ENCODE measurements at places on chromosomes 7 and 10.

- peak; percentile 91 for DNase-seq
These were observed 297.1 kb upstream of the NFE2L3 start for GRCh38 chr7:25854608-25855497.

- DNase-seq, result no peak
These were observed 1.4 kb upstream of the SLC25A28 start for GRCh38 chr10:99621454-99622251.

- DNase-seq, result no peak
These were observed 12.5 kb downstream of the MMRN2 start for GRCh38 chr10:86944907-86945306.

DNA sequence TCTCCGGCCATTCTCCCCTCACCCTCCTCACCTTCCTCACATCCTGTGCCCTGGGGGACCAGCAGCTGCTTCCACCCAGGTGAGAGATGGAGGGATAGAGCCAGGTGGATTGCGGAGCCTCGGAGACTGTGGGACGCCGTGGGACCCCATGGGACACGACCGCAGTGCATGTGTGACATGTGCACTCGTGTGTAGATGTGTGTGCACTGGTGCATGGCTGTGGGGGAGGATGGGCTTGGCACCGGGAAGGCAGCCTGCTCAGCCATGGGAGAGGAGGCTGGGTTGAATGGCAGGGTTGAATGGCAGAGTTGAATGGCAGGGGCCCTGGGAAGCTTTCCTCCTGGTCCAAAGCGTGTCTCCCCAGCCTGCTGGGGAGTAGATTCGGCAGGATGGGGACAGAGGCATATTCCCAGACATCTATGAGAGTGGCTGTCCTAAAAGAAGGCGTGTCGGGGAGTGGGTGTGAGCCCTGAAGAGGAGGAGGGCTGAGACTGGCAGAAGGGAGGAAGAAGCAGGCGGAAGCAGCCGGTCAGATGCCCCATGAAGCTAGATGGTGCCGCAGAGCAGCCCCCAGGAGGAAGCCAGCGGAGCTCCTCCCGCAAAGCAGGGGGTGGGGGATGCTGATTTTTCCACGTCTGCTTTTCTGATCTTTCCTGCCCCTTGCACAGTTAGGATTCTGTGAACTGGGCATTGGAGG, 815 bp downstream of the GIMAP8 start:
- no peak for DNase-seq

DNA sequence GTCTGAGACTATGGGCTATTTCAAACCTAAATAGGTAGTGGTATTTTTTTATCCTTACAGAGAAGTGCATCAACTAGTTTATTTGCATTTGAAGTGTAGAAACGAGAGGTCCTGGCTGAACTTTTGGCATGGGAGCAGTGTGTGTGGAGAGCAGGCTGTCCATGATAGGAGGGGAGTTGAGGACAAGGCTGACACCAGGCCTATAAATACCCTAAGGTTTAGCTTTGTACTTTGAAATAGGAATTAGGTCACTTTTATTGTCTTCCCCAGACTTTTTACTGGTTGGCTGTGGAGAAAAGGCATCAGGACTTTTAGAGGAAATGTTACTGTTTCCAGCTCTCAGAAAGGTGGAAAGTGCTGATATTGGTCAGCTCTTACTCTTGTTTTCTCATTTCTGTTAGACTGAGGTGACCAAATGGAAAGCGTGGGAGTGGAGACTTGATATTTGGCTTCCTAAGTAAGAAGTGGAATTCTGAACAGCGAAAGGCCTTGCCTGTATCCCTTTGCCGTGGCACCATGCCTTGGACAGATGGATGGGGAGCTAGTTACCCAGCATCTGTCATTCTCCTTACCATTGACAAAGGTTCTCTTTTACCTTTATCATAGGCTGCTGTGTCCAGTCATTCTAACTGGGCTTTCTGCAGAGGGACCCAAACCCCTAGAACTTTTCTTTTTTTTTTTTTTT, 46.0 kb downstream of the GBF1 start:
- no peak for DNase-seq

DNA sequence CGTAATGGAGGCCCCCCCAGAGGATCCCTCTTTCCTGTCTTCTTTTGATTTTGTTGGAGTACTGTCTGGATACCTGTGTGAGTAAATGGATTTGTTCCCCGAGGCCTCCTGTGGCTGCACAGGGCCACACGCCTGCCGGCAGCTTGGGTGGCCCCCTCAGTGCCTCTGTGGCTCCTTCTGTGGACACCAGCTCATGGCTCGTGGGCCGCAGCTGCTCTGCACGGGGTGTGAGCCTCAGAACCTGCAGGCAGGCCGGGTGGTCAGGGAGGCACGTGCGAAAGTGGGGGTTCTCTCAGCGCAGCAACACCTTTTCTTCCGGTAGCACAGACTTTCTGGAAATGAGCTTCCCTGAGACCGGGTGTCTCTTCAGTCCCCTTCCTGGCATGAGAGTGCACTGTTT, 70.3 kb downstream of the WDR37 start:
- DNase-seq, result no peak

- DNase-seq, result peak; percentile 66
These were observed 17.6 kb downstream of the ZDHHC16 start for GRCh38 chr10:97463363-97464132.

DNA sequence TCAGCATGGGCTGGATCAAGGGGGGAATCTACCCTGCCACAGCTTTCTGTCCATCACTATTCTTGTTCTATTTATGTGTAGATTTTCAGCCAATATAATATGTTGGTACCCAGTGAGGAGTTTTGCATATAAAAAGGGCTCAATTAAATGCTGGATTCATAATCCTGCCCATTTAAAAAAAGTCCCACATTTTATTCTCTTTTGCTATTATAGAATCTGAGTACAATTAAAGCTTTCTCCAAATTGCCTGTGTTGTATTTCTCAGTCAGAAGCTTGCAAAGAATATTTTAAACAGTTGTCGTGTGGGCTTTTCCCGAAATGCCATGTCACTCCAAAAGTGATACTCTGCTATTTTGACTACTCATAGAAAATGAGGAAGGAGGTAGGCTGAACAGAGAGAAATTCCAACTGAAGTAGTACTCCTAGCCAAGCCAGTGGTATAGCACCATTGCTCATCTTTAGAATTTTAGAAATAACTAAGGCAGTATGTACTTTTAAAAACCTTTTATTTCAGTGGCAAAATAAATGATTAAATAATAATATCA, 108.3 kb upstream of the HDAC9 start:
- DNase-seq, result no peak

DNA sequence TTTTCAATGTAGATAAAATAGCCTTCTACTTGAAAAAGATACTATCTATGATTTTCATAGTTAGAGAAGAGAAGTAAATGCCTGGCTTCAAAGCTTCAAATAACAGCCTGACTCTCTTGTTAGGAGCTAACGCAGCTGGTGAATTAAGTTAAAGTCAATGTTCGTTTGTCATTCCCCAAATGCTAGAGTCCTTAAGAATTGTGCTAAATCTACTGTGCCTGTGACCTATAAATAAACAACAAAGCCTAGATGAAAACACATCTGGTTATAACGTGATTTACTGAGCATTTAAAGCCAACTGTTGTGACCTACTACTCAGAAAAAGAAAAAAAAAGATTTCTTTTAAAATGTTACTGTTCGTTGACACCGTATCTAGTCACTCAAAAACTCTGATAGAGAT, 134.7 kb downstream of the POLR1F start:
- no peak for DNase-seq

DNA sequence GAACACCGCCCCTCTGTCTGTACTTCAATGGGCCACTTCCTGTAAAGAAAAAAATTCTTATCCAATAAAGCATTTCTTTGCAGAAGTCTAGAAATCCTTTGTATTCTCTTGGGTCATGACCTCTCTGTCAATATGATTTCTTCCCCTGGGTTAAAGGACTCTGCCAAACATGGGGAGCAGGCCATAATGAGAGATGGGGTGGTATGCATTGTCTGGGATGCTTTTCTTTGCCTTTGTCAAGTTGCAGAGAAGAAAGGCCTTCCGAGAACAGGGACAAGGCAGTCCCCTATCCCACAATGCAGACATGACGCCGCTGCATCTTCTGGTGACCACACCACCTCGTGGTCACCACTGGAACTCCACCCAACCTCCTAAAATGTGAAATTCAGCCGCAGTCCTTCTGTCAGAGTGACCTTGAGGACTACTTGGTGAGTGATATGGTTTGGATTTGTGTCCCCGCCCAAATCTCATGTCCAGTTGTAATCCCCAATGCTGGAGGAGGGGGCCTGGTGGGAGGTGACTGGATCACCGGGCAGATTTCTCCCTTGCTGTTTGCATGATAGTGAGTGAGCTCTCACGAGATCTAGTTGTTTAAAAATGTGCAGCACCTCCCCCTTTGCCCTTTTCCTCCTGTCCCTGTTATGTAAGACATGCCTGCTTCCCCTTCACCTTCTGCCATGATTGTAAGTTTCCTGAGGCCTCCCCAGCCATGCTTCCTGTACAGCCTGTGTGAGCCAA, 15.2 kb upstream of the FRMPD2 start:
- DNase-seq, result peak; percentile 60

DNA sequence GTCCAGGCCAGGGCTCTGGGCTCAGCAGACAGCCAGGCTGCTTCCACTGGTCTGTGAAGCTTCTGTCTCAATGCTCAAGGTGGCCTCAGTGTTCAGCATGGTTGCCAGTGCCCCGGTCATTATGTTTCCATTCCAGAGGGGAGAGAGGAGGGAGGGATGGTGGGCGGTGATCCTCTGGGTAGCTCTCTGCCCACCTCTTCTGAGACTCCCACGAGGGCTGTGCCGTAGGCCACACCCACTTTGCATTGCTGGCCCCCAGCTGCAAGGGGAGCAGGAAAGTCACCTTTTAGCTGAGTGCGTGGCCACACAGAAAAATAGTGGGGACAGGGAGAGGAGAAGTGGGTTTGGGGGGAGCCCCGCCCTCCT, 42.5 kb downstream of the FOXK1 start:
- peak; percentile 71 for DNase-seq

DNA sequence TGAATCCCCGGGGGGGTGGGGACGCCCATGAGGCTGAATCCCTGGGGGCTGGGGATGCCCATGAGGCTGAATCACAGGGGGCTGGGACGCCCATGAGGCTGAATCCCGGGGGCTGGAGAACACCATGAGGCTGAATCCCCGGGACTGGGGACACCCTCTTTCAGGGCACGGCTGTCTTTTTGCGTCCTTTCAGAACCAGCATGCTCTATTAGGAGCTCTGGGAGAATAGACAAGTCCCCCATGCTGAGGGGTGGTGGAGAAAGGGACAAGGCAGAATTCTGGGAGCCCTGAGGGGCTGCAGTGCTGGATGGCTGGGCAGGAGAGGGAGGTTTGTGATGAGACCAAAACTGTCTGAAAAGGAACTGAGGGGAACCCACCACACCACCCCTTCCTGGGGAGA, 257.3 kb upstream of the TCERG1L start:
- DNase-seq, result no peak

GRCh38 chr7:15236952-15237351, 324.9 kb downstream of the AGMO start:
- no peak for DNase-seq

DNA sequence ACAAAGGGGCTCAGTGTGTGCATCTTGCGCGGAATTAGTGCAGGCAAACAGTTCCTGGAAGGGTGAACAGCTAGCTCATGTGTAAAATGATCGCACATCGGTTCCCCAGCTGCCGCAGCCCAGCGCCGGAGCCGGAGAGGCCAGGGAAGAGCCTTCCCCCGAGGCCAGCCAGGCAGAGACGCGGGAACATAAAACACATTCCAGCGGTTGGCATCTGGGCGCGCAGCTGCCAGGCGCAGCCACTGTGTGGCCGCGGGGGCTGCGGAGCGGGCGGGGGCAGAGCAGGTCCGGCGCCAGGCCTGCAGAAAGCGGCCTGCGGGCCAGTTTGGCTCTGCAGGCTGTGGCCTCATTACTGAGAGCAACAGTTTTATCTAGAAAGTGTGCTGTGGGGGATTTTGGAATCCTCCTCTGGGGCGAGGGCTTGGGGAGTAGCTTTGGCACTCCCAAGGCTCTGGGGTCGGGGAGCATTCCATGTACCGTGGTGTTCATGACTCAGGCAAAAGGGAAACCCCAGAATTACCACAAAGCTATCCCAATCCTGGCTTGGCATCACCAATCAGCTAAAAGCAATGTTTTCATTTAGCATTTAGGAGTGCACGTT, 74.3 kb downstream of the SAMD9 start:
- DNase-seq, result peak; percentile 93

DNA sequence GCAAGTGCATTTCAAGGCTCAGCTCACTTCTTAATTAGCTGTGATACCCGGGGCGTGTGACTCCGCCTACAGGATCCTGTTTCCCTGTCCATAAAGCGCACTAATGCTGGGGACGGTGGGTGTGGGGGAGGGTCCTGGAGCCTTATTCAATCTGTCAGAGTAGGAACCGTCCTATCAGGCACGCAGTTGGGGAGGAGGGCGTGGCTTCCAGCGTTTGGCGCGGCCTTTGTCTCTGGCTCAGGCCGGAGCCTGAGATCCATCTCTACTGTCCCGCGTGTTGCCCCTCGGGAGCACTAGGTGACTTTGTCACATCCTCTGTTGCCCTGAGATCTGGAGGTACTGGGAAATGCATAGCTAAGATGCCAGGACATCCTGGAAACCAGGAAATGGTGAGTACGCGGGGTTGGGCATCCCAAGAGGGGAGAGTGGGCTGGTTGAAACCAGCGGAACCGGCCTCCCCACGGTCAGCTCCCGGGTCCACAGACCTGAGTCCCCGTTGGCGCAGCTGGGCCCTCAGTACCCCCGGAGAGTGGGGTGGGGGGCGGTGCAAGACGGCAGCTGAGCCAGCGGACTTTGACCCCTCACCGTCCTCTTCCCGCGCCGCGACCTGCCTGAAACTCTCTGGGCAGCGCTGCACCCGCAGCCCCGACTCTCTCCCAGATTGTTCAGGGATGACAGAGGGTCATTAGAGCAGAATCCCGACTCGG, 104.4 kb upstream of the ZNF92 start:
- peak; percentile 34 for DNase-seq

GRCh38 chr10:78570633-78571235, 498.0 kb upstream of the ZMIZ1 start:
- no peak for DNase-seq

- DNase-seq, result no peak
These were observed 44.8 kb upstream of the HPSE2 start for GRCh38 chr10:99280472-99280871.

- DNase-seq, result no peak
These were observed 19.6 kb downstream of the TMEM229A start for GRCh38 chr7:124013306-124013705.

GRCh38 chr7:108596560-108596959, 26.9 kb downstream of the DNAJB9 start:
- DNase-seq, result no peak

Measured in EH (cell line).